T-helper 2 cell (primary cell): ENCODE measurements at places on chromosomes 7 and 10.

DNA sequence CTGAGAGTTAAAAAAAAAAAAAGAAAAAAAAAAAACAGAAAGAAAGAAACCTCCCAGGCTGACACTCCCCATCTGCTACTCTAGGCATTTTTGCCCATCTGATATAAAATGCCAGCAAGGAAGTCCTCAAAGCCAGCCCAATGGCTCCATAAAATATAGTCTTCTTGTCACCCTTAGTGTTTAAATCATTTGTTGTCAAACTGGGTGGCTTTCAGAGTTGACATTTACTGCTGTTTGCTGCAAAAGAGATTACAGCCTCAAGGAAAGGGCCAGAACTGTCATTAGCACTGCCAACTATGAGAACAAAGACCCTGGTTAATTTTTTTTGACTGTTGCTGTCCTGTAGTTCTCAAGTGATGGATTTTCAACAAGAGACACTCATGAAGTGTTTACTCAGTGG is 86.5 kb downstream of the TRIL start:
- no peak for DNase-seq

GRCh38 chr10:88121361-88121760 is 257.9 kb downstream of the PTEN start:
- DNase-seq = no peak

- no peak for DNase-seq
Measured at GRCh38 chr10:13719425-13719824, 132.7 kb downstream of the PRPF18 start.

DNA sequence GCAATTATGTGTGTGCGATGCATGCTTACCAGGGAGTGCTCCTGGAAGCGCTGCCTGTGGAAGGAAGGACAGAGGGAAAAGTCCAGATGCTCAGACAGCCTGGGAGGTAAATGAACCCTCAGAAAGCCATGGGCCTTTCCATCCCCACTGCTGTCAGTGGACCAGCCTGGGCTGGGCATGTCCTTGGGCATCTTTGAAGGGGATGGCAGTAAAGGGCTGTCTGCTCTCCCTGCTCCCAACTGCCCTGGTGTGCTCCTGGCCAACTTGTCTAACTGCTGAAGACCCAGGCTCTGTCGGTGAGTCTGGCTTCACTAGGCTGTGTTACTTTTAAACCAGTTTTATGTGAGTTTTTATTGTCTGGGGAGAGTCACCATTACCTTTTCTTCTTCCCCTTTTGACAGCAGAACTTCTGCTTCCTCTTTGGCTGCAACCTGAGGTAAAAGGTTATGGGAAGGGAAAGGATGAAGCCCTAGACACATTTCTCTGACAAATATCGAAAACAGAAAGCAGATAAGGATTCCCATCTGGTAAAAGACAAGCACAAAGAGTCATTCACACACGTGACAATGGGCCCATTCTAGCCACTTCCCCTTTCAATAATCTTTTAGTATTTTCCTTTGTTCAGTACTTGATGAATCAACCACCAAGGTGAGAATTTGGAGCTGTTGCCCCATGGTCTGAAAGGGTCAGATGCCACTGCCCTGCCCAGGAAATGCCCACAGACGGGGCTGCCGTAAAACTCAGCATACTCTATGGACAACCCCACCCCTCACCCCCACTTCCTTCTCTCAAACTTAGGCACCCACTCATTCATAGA is 27.6 kb upstream of the PIK3AP1 start:
- DNase-seq = no peak

DNA sequence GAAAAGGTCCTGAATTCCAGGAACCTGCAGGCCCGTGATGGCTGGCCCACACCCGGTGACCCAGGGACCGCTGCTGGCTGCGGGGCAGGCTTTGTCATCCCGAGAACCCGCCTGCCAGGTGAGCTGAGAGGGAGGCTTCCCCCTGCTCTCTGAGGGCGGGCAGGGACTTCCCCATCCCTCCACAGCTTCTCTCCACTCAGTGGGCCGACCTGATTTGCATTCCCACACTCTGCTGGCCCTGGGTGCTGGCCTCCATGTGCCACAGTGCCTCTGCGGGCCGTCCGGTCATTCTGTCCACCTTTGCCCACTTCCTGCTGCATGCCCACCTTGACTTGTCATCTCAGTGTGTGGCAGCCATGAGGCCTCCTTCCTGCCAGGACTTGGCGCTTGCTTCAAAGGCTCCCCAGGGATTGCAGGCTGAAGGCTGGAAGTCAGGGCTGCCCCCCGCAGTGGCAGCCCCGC is 35.3 kb downstream of the PALD1 start:
- DNase-seq = no peak

DNA sequence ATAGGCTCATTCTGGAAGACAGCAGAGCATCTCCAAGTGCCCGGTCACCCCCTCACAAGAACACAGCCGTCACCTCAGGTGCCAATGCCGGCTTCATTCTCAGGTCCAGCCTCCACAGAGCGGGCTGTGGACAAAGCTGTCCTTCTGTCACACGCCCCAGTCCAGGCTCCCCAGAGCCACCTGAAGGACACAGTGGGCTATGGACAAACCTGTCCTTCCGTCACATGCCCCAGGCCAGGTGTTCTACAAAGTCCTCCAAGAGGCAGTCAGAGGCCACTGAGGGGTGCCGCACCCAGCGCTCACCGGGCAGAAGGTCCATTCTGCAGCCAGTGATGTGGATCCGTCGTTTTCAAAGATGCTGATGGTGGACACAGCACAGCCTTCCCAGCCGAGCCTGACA is 173.2 kb upstream of the PPP2R2D start:
- DNase-seq = no peak

DNA sequence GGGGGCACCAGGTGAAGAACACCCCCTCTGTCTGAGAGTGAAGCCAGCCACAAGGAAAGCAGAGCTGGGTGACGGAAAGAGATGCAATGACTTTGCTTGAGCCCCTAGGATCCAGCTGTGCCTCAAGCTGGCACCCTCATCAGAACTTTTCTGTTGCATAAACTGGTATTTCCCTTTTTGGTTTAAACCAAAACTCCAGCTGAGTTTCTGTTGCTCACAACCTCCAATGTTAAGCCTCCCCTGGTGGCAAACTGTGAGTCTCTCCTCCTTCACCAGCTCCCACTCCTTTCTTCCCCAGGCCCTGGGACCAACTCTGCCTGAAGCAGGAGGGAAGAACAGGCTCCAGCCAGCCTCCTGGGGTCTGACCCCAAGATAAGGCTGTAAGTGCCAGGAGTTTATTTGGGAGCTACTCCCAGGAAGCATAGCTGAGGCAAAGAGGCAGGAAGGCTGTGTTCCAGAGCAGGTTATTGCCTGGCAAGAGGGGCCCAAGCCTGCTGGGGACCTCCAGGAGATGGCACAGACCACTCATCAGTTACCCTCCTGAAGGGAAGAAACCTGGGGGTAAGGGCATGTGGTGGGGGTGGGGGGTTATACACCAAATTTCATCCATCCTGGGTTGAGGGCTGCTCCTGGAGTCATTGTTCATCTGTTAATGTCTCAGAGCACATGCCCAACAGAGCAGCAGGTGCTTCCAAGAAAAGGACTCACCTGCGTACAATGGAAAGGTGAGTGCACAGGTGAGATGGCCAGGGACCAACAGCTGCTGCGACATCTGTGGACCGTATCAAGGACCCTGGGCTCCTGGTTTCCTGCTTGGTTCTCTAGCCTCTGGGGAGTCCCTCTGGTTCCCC is 73.3 kb upstream of the NANOS1 start:
- no peak for DNase-seq

DNA sequence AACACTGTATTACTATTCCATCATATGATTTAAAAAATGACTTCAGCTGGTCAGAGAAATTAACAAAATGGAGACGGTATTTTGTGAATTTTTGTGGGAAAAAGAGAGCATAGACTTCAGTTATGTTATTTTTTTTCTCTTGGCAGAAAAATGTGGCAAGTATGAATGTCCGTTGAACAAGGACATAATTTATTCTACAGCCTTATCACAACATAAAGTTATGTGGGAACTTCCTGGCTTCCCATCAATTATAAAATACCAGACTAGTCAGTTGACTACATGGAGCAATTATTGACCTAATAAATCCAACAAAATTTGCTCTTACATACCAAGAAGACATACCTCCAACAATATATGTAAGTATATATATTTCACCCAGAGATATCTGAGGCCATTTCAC is 88.6 kb upstream of the PPP1R3A start:
- no peak for DNase-seq
